Pancreas (tissue), 10 donors: ENCODE measurements at places on chromosomes 7 and 10. TPM values are rescaled to one million over a fixed set of nuclear protein-coding genes. Genes with fewer than 3 reads are reported as not detected.

PNLIPRP2 gene
- 1,889 TPM for total RNA-seq

TRDMT1 gene
- 2.5 TPM for total RNA-seq

CTAGE4 gene
- total RNA-seq: 2.7 TPM

SORCS1 gene
- 1.2 TPM for total RNA-seq

CDH23 gene
- 11.3 TPM for total RNA-seq

SND1 gene
- total RNA-seq: 222 TPM

GRID2IP gene
- 0.55 TPM for total RNA-seq

LDB1 gene
- total RNA-seq: 12.5 TPM

ASB10 gene
- not detected for total RNA-seq
